ENCODE measurements at places on chromosomes 11 and 22.

- DNase-seq = no peak
Measured at GRCh38 chr11:65403607-65404121, 17.2 kb downstream of the FRMD8 start.

DNA sequence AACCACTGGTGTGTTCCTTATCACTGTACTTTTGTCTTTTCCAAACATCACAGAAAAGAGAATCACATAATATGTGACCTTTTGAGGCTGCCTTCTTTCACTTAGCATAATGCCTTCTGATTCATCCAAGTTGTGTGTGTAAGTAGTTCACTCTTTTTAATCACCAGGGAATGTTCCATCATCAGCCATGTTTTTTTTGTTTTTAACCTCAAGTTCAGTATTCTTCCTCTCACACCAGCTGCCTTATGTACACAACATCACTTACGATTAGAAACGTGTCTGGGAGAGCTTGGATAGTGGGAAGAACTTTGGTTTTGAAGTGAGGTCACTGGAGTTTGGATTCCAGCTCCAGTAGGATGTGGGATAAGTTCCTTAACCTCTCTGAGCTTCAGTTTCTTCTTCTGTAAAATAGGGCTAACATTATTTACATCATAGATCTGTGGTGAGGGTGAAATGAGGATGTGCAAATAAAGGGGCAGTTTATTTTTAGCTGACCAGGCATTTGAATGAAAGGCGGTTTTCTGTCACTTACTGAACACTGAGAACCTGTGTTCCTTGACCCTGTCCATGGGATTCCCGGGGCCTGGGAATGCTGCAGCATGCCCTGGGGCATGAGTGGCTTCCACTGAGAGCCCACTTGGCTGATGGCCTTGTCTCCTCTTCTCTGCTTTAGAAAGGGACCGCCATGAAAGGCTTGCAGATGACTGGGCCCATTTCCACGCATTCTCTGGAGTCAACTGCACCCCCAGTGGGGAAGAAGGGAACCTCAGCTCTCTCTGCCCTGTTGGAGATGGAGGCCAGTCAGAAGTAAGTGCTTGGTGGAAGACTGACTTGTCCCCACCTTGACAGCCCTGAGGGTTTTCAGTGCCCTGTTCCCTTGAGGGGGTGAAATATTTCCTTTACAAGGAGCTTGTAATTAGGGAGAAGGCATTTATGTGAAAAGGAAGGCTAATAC, 92.6 kb downstream of the DEPDC5 start:
- DNase-seq = peak; percentile 83

GRCh38 chr22:45051419-45051818, 41.6 kb upstream of the PHF21B start:
- DNase-seq = no peak

DNA sequence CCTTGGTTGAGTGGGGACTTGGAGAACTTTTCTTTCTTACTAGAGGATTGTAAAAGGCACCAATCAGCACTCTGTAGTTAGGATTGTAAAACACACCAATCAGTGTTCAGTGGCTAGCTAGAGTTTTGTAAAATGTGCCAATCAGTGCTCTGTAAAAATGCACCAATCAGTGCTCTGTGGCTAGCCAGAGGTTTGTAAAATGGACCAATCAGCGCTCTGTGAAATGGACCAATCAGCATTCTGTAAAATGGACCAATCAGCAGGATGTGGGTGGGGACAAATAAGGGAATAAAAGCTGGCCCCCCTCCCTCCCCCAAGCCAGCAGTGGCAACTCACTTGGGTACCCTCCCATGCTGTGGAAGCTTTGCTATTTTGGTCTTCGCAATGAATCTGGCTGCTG, 5.5 kb upstream of the DRG1 start:
- DNase-seq = no peak

- DNase-seq = peak; percentile 71
Measured at GRCh38 chr22:50269970-50270665, at the start of gene MAPK11. Gene MAPK11, minus strand, starts transcription at chr22:50270380. Its CDS starts 88 bp downstream, at chr22:50270292.

DNA sequence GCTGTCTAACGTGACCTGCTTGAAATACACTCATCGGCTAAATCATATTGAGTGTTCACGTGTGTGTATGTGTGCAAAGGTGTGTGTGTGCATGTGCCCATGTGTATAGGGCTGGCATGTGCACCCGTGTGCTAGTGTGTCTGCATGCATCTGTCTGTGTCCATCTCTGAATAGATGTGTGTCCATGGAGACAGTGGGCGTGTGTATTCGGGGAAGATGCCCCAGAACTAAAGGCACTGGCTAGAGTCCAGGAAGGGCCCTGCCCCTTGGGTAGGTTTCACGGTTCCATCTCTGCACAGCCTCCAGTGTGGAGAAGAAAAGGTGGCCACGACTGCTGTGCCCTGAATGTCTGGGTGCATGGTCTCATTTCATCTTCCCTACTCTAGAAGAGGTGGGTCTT, 220.3 kb downstream of the MN1 start:
- no peak for DNase-seq

DNA sequence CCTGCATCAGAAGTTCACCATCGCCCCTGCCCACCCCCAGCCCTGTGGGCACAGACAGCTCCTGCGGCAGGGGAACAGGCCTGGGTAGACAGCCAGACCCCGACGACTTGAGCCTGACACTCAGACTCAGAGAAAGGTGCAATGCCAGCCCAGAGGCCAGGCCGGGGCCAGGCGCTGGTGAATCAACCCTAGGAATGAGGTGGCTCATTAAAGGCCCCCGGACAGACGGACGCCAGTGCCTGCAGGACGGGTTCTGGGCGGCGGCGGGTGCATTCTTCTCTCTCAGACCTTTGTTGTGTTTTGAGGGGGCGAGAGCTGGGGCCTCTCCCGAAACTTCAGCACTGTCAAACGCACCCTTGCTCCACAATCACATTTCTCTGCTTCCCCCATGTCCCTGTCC, 5.6 kb downstream of the OVOL1 start:
- no peak for DNase-seq

DNA sequence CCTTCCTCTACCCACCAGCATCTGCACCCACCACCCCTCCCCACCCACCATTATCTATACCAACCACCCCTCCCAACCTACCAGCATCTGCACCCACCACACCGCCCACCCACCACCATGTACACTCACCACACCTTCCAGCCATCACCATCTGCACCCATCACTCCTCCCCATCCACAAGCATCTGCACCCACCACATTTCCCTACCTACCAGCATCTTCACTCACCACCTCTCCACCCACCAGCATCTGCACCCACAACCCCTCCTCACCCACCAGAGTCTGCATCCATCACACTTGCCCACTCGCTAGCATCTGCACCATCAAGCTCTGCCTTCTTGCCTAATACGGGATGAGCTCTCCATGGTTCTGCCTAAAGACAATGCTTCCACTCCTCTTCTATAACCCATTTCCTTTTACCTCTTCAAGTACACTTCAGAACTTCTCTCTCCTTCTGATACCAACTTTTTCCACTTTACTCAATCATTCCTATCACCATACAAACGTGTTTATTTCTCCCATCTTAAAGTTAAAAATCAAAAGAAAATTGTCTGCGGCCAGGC, 2.4 kb upstream of the FSHB start:
- DNase-seq = no peak

GRCh38 chr11:61392981-61393595, 701 bp downstream of the TMEM216 start:
- no peak for DNase-seq

GRCh38 chr22:49208768-49209252, 618.9 kb downstream of the BRD1 start:
- DNase-seq = no peak

- no peak for DNase-seq
Measured at GRCh38 chr11:70555078-70555477, 156.7 kb downstream of the CTTN start.

- no peak for DNase-seq
Measured at GRCh38 chr11:19738124-19738523, 25.5 kb downstream of the NAV2 start.

- DNase-seq = peak; percentile 30
Measured at GRCh38 chr11:78379039-78379670, 38.5 kb downstream of the GAB2 start.

DNA sequence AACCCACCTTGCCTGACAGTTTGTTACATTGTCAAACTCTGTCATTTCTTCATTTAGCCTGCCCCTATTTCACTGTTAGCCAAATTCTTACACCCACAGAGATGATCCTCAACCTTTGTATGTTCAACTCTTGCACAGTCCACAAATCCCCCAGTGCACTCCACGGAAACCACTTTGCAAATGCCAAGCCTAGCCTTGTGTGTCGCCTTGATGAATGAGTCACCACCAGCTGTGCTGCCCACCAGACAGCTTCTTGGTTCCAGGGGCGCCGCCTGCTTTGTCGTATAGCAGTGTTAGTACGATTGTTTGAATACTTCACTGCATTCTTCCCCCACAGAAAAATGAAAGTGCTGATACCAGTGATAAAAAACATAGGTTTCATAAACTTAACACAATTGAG, 686.3 kb downstream of the NTM start:
- peak; percentile 74 for DNase-seq

- no peak for DNase-seq
Measured at GRCh38 chr22:39712751-39713525, 142.4 kb downstream of the CACNA1I start.

- no peak for DNase-seq
Measured at GRCh38 chr11:32343325-32344008, 91.9 kb downstream of the WT1 start.

DNA sequence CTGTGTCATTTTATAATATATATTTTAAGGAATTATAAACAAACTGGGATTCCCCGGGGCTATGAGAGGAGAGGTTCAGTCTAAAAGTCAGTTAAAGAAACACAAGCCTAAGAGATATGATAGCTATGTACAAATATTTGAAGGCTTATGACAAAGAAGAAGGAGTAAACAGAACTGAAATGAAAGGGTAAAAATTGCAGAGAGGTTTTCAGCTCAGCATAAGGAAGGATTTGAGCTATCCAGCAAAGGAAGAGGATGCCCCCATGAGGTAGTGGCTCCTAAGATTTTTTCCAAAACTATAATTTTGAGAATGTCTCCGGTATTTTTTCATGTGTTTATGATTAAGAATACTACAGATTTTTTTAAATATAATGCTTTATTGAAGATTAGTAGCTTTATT, 57.9 kb upstream of the ANGPTL5 start:
- DNase-seq = peak; percentile 9

DNA sequence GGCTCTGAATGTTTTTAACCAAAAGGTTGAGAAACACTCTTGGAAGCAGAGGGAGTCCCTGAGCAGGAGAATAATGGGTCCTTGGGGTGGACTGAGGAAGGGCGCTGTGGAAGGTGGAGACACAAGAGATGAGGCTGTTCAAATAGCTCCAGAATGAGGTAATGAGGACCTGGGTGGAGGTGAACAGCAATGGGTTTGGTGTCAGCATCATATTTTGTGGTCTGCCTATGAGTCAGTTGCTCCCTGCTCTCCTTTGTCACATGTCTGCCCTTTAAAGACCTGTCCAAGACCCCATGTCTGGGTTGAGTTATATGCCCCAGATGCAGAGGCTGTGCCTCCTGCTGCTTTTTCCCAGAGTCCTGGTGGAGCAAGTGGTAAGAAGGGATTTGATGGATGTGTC, 113.6 kb downstream of the BARX2 start:
- no peak for DNase-seq

GRCh38 chr22:50031189-50032091, 18.9 kb upstream of the IL17REL start:
- no peak for DNase-seq

DNA sequence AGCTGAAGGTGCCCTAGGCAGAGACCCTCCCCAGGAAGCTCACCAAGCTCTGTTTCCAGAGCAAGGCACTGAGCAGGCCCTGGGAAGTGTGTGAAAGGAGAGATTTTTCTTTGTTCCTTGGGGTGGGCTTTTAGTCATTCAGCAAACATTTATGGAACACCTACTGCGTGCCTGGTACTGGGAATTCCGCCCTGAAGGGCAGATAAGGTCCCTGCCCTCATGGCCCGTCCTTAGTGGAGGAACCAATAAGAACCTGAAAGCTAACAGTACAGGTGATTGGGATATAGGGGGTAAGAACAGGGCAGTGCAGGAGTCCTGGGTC, 3.9 kb downstream of the TMEM134 start:
- DNase-seq = no peak

- DNase-seq = peak; percentile 65
Measured at GRCh38 chr22:43777286-43777685, 34.8 kb downstream of the EFCAB6 start.

DNA sequence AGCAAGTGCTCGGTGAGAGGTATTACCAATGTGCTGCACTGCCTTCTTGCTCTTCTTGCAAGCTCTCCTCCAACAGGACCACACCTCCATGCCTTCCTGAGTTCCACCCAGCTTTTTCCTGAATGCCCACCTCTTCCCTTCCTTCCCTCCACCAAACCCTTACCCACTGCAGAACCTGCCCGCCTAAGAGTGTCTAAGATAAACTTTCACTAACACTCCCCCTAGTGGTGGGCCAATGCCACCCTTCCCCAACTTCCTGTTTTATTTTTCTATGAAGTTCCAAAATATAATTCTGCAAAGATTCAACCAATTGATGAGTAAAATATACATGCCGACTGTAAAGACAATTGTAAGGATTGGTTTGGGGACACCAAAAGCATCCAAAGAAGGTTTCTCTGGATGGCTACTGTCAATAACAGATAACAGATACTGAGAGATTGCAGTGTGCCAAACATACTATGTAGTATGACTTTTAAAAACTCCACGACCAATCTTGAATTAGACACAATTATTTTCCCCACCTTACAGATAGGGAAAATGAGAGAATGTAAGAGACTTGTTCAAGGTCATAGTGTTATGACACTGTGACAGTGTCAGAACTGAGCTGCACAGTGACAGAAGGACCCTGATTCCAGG, 38.6 kb upstream of the BMAL1 start:
- DNase-seq = peak; percentile 47

DNA sequence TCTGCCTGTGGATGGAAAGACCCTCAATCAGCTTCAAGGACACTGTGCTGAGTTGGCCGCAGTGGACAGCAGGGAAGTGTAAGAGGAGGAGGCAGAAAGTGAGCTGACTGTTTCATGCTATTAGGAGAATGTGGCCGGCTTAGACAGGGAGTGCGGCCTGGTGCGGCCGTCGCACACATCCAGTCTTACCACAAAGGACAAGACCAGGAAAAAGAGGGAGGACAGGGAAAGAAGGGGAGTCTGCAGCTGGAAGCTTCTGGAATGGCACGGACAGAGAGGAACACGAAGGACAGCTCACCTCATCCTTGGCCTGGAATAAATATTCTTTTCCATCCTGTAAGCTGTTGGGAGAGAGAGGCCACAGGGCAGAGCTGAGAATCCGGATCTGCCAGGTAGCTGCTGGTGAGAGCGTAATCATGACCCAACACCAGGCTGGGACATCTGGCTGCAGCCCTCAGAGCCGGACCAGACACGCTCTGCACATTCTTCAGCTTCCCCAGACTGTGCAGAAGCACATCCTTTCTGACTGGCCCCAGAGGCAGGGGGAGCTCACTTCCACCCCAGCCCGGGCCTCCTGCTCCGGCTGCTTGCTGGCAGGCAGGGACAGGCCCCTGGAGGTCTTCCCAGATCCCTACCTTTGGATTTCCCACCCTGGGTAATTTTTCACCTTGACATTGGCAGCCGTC, 8.6 kb upstream of the RBM4B start:
- DNase-seq = no peak

- no peak for DNase-seq
Measured at GRCh38 chr11:10032935-10033334, 261.1 kb downstream of the SBF2 start.

- peak; percentile 2 for DNase-seq
Measured at GRCh38 chr11:14635546-14635945, 8.1 kb upstream of the PDE3B start.

GRCh38 chr11:130449310-130449990, 1.0 kb downstream of the ADAMTS15 start:
- DNase-seq = no peak

All from iris pigment epithelial cell (primary cell).